Inflammatory macrophage treated with lipopolysaccharide for 4 hours (primary cell): ENCODE measurements at places on chromosomes 1 and 21.
A peak's percentile ranks its signal among the peaks of the same experiment; 100 is the strongest.

DNA sequence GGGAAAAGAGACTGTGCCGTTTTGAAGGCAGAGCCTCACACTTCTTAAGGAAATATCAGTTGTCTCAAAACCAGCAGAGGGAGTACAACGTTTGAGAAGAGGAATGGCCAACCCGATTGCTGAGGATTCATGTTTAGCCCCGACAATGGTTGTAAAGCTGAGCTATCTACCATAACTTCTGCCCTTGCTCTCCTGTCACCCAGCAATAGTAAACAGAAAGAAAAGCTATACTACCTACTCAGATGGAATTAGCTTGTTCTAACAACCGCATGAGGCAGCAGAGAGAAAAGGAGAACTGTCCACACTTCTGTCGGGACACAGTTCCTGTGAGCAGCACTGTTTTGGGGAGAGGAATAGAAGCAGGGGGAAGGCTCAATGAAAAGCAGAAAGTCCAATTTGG, 91.2 kb downstream of the SLC45A1 start:
- DNase-seq: peak; percentile 59

GRCh38 chr1:6109688-6110087, 64.0 kb downstream of the KCNAB2 start:
- DNase-seq: no peak

- DNase-seq: no peak
These were observed 1038.3 kb downstream of the AMY1C start for GRCh38 chr1:104787866-104788510.

- DNase-seq: no peak
These were observed 32.8 kb upstream of the RNF11 start for GRCh38 chr1:51203121-51203873.

- DNase-seq: no peak
These were observed 78.0 kb downstream of the SEC16B start for GRCh38 chr1:177891809-177892208.

DNA sequence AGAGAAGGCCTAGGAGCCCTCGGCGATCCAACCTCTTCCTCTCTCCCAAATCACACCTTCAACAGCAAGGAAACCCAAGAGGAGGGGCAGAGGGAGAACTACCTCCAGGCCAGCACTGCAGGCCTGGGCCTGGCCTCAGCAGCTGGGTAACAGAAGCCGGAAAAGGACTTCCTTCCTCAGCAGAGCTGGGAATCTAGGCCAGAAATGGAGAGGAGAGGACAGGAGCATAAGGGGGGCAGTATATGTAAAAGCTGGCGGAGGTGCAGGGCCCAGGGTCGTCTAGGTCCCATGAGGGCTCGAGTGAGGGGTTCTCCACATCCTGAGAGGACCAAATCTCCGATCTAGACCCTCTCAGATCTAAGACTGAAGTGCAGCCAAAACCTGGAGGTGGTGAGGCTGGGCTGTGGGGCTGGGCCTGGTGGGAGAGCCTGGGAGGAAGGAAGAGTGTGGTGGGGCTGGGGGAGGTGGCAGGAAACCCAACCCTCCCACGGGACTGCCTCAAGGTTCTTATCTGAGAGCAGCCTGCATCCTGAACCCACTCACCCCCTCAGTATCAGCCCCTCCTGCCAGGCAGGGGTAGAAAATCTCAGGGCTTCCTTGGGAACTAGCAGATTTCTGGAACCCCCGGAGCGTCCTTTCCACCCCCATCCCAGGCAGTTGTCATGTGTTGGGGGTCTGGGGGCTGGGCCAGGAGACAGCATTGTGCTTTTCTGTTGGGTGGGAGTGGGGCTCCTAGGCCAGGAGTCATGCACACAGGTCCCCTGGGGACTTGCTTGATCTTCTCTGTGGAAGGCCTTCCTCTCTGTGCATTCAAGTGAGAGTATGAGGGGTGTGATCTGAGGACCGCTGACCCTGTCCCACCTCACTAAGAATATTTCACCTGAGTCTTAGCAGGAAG, 33.0 kb downstream of the PIK3C2B start:
- no peak for DNase-seq

GRCh38 chr1:223179786-223180185, 36.7 kb upstream of the TLR5 start:
- peak; percentile 82 for DNase-seq

GRCh38 chr1:221781102-221781755, 39.3 kb upstream of the DUSP10 start:
- DNase-seq: peak; percentile 94

- no peak for DNase-seq
These were observed 4.0 kb downstream of the ACAP3 start for GRCh38 chr1:1303736-1304135.

DNA sequence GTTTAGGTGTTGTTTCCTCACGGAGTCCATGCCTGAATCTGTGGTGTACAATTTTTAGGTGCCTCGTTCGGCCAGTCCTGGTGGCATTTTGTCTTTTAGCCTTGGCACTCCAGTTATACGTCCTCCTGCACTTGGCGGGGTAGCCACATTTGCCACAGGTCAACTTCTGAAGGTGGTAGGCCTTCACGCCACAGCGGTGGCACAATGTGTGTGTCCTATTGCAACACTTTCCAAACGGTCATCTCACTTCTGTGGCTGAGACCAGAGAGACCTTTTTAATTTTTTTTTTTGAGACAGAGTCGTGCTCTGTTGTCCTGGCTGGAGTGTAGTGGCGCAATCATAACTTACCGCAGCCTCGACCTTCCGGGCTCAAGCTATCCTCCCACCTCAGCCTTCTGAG, 49.1 kb downstream of the CAMTA1 start:
- DNase-seq: no peak

- no peak for DNase-seq
These were observed 28.9 kb upstream of the RGS1 start for GRCh38 chr1:192546596-192547190.

GRCh38 chr1:116997636-116998035, 3.9 kb upstream of the CD101 start:
- DNase-seq: no peak

DNA sequence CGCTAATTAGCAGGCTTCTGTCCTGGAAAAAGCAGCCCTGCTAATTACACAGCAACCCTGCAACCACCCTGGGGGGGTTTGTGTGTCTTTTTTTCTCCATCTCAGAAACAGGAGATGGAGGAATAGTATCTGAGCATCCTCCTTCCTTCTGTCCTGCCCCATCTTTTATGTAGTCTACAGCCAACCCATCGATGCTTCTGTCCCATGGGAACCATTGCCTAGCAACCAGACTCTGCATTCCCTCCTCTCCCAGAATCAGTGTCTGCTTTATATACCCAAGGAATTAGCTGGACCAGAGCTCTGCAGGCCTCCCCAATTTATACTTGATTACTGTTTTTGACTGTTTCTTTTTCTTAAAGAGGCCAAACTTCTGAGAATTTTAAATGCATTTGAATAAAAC, 35.1 kb downstream of the LRRC38 start:
- no peak for DNase-seq

DNA sequence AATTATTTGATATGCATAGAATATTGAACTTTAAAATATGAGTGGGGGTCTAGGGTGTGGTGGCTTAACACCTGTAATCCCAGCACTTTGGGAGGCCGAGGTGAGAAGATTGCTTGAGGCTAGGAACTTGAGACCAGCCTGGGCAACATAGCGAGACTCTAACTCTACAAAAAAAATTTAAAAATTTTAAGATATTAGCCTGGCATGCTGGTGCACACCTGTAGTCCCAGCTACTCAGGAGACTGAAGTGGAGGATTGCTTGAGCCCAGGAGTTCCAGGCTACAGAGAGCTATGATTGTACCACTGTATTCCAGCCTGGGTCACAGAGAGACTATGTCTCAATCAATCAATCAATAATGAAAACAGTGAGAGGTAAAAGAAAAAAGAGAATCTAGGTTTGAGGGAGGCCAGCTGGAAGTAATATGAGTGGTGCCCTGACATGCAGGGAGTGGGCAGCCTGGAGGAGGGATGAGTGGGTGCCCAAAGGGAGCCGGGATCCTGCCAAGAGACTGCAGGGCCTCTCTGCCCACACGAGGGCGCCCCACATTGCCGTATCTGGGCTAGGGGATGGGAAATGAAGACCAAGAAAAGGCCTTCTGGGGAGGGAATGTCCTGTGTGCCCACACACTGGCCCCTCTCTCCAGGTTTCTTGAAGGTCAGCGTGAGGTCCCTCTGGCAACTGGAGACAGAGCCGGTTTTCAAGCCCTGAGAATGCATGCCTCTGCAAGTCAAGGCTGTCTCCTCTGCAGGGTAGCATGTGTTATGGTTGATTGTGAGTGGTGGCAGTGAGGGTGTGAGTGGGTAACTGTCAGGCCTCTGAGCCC, 93.9 kb upstream of the PPM1J start:
- DNase-seq: peak; percentile 60

- no peak for DNase-seq
These were observed 518.9 kb downstream of the USP25 start for GRCh38 chr21:16248705-16249104.

GRCh38 chr1:241770115-241770514, 77.9 kb upstream of the EXO1 start:
- DNase-seq: no peak

DNA sequence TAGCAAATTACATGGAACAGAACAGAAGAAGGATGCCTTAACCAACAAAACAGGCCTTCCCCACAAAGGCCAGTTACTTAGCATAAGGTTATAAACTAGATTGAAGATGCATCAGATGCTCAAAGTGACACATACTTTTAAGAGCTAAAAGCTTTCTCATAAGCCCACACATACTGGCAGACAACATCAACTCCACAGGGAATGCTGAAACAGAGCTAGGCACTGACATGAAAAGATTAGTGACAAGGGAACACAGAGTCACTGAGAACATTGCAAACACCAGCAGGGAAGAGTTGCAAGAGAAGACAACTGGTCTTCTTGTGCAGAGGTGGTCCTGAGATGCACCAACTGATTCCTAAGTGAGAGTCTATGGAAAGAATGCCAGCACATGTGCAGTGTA, 6.9 kb downstream of the TTC13 start:
- no peak for DNase-seq

DNA sequence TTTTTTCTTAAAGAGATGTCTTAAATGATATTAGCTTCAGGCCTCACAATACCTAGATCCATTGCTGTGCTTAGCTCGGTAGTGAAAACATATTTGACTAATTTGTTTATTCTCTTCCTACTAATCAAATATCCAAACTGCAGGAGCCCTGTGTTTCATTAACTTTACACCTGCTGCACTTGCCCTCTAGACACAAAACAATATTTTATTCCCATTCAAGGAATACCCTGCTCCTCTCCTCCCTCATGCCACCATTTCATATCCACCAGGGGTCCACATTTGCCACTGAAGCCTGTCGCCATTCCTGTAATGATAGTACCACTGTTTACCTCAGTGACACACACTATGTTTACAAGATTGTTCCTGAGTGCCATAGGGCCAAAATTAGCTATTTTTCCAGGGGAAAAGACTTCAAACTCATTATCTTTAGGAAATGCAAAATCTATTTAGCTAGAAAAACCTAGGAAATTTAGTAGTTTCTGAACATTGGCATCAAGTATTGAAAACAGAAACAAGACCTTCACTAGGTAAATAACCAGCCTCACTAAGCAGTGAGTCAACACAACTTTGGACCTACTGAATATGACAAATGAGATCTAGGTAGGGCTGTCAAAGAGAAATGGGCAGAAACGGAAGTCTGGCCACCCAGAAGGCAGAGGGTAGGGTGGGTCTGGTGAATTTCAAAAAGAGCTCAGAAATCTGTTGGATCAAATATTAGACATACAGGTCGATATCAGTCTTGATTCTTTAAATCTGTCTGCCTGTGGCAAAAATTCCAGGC, 134.6 kb upstream of the KCNK1 start:
- DNase-seq: no peak

DNA sequence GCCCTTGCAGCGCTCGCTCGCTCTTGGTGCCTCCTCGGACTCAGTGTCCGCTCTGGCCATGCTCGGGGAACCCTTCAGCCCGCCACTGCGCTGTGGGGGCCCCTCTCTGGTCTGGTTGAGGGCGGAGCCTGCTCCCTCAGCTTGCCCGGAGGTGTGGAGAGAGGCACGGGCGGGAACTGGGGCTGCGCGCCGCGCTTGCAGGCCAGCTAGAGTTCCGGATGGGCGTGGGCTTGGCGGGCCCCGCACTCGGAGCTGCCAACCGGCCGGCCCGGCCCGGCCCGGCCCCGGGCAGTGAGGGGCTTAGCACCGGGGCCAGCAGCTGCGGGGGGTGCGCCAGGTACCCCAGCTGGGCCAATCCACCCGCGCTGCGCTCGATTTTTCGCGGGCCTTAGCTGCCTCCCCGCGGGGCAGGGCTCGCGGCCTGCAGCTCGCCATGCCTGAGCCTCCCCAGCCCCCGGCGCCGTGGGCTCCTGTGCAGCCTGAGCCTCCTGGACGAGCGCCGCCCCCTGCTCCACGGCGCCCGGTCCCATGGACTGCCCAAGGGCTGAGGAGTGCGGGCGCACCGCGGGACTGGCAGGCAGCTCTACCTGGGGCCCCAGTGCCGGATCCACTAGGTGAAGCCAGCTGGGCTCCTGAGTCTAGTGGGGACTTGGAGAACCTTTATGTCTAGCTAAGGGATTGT, 217.0 kb upstream of the PKN2 start:
- no peak for DNase-seq

DNA sequence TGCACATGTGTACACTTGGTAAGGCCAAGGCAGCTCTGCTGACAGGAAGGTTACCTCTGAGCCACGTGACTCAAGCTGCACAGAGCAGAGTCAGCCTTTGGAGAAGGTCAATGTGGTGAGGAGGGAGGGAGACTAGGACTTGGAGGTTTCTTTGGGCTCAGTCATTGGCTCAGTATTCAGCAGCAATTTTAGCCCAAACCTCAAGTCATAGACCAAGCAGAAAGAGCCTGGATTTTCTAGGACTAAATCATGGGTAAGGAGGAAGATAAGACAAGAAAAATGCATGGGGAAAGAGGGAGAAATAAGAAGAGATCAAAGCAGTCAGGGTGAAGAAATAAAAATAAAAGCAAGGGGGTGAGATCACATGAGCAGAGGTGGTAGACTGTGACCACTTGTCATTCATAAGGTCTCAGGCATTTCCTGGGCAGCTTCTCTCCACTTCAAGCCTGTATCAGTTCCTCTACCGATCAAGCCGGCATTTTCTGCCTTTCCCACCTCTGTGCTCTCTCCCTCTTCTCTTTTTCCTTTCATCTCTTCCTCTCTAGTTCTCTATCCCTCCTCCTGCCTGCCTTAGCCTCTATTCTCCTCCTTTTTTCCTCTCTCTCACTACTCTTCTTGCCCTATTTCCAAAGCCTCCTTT, 51.7 kb upstream of the DUSP10 start:
- DNase-seq: peak; percentile 55

- peak; percentile 6 for DNase-seq
These were observed 28.1 kb upstream of the TXLNA start for GRCh38 chr1:32151319-32151787.

DNA sequence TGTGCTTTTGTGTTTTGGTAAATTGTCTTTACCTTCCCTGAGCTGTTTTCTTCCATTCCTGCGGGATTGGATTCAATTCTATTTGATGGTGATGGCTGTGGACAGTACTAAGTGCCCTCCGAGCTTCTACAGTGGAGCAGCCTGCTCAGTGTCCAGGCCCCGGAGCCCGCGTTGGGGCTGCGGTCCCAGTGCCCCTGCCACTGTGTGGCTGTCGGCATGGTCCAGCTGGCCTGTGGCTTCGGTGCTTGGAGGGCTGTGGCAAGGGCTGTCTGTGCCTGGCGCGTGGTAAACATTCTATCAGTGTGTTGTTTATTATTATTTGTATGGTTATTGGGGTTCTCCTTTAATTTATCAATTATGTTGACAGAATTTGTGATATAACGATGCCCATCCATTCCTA, 109.1 kb upstream of the COL6A1 start:
- DNase-seq: no peak
